ENCODE measurements at places on chromosomes 2 and 18.

- DNase-seq = no peak
These were observed 65.9 kb downstream of the CAB39 start for GRCh38 chr2:230778350-230779063.

GRCh38 chr2:136137982-136138381, 20.0 kb upstream of the CXCR4 start:
- DNase-seq = no peak

DNA sequence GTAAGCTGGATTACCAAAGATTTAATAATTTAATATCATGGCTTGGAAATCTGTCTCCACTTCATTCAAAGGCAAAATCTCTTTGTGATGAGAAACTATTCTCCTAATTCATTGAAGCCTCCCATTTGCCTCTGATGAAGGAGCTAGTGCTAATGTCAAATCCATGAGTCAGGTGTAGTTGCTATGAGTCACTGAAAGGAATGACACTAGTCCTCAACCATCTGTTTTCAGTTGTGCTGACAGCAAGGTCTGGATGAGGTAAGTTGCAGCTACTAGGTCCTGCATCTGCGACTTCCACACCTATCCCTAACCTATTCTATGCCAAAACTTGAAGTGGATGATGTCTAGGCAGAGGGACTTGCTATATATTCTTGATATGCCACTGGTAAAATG, 324.0 kb upstream of the UBE2E3 start:
- no peak for DNase-seq

- DNase-seq = no peak
These were observed 100.5 kb upstream of the UNC80 start for GRCh38 chr2:209671020-209671680.

GRCh38 chr2:198546122-198546521, 741.7 kb downstream of the PLCL1 start:
- DNase-seq = no peak

DNA sequence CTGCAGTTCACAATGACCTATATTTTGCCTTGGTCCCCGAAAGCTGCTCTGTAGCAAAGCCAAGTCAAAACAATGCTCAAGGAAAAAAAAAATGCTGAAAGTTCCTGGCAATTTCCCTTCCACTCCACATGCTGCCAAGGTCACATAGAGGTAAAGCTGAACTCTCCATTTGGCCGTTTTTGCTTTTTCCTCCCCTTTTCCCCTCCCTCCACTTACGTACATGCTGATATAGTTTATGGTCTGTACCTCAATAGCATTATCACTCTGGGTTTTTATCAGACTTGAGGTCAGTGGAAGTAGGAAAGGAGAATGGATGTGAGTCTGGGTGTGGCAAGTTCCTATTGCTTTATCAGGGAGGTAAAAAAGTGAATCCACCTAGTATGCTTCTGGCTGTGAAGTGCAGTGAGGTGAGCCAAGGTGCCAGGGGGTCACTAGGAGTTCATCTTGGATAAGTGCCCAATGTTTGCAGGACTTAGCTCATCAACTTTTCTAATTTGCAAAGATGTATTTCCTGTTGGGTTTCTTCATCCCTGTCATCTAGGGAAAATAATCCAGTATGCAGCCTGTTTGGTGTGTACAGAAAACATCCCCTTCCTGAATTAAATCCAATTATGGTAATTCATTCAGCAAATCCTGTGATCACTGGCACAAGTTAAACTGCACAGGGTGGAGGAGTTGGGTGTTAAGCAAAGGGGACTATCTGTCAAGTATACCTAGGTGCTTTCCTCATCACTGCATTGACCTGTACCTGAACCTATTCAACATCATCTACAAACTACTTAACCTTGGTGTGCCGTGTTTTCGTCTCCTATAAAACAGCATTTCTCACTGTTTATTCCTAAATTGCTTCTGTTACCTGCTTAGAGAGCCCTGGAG, 124.3 kb upstream of the CYP26B1 start:
- DNase-seq = no peak

DNA sequence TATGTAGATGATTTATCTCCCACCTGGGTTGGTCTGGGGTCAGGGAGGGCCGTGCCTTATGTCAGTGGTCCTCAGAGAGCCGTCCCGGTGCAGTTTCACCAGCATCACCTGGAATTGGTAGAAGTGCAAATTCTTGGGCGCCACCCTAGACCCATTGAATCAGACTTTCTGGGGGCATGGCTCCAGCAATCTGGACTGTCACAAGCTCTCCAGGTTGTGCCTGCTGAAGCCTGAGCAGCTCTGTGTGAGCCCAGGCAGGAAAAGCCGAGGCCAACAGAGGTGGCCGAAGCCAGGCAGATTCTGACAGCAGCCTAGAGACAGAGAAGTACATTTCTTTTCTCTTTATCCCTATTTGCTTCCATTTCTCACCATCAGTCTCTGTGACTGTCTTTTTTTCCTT, 98.4 kb upstream of the SEC11C start:
- DNase-seq = no peak

DNA sequence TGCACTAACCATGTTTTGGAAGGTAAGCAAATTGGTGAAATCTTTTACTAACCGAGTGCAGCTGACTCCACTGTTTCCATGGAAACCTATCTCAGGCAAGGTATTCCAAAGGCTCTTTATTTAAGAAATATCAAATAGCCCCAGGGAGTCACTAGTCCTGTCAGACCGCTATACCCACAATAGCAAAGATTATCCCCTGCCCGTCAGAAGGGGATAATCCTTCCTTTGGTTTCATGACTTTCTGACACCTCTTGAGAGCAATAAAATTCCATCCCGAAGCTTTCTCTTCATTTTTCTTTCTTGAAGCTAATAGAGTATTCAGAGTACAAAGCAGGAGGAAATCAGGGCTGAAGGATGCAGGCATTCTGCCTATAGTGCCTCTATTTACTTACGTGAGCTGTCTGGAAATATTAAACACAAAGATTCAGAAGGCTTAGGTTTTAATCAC, 34.7 kb upstream of the MAP2 start:
- peak; percentile 44 for DNase-seq
